Aorta (tissue), 5 donors: ENCODE measurements at places on chromosomes 6 and 20. TPM values are rescaled to one million over a fixed set of nuclear protein-coding genes. Genes with fewer than 3 reads are reported as not detected.

DNA sequence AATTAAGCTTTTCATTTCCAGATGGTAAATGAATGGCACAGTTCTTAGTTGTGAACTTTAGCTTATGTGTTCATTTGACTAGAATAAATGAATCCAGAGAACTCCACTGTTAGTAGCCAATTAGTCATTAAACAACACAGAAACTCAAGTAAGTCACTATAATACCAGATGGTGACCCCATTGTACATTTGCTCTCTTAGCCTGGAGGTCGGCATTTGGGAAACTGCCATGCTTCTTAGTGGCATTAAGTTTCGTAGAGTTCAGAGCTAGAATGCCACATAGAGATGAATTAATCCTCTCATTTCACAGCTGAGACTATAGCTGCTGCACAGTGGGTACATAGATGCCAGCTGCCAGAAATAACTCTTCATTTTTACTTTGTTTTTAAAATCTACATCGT, 10.8 kb upstream of the DTNBP1 start:
- H3K27ac ChIP-seq = no peak overlapping the region
- H3K4me1 ChIP-seq = no peaks in the 10 kb centered on the region
- H3K27me3 ChIP-seq = no peaks in the 10 kb centered on the region
- H3K4me3 ChIP-seq = no peak overlapping the region
- no peaks in the 10 kb centered on the region for H3K36me3 ChIP-seq
- DNase-seq = no peak

- H3K27ac ChIP-seq = no peak overlapping the region
- no peaks in the 10 kb centered on the region for H3K4me1 ChIP-seq
- no peaks in the 10 kb centered on the region for H3K36me3 ChIP-seq
- no peaks in the 10 kb centered on the region for H3K27me3 ChIP-seq
- H3K4me3 ChIP-seq = no peak overlapping the region
- DNase-seq = peak; percentile 82
These were observed 4.5 kb upstream of the SIRPA start for GRCh38 chr20:1890469-1891262.

DNA sequence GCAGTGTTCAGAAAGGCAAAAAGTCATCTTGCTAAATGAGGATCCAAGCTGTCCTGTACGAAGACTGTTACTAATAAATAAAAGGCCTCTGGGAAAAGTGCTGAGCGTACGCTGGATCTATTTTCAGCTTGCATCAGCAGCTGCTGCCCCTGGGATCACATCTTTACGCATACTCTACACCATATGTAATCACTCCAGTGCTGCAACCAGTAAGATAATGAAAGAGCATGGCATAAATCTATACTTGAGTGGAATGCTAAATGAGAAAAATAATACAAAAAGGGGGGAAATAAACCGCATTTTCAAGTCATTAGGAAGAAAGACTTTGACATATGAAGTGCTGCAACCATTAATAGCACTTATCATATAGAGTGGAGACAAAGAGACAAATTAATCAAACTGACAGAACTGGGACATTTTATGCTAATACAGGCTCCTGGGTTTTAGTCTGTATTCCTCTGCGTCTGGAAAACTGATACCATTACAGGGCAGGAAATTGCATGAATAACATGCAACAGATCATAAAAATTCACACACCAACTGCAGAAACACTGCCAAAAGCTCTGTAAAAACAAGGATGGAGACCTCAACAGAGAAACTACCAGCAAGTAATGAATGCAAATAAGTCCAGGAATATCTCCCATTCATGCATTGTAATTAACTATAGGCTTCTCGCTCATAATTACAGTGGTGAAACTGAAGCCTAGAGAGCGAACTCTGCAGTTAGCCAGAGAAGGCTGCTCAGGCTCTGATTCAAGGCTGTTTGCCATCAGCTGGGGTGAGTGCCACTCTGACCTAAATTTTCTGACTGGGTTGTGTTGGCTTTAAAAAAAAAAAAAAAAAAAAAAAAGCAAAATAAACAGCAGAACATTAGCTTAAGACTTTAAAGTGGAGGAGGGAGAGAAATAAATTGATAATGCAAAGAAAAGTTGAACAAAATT, 83.8 kb downstream of the GJA10 start:
- no peak overlapping the region for H3K4me3 ChIP-seq
- no peaks in the 10 kb centered on the region for H3K4me1 ChIP-seq
- H3K36me3 ChIP-seq = no peaks in the 10 kb centered on the region
- DNase-seq = no peak

The C20orf144 gene
- not detected for total RNA-seq

- no peak overlapping the region for H3K4me3 ChIP-seq
- no peak overlapping the region for H3K27ac ChIP-seq
- H3K36me3 ChIP-seq = no peaks in the 10 kb centered on the region
- no peaks in the 10 kb centered on the region for H3K27me3 ChIP-seq
- no peaks in the 10 kb centered on the region for H3K4me1 ChIP-seq
These were observed 2.5 kb upstream of the HSPA12B start for GRCh38 chr20:3729811-3730540.

DNA sequence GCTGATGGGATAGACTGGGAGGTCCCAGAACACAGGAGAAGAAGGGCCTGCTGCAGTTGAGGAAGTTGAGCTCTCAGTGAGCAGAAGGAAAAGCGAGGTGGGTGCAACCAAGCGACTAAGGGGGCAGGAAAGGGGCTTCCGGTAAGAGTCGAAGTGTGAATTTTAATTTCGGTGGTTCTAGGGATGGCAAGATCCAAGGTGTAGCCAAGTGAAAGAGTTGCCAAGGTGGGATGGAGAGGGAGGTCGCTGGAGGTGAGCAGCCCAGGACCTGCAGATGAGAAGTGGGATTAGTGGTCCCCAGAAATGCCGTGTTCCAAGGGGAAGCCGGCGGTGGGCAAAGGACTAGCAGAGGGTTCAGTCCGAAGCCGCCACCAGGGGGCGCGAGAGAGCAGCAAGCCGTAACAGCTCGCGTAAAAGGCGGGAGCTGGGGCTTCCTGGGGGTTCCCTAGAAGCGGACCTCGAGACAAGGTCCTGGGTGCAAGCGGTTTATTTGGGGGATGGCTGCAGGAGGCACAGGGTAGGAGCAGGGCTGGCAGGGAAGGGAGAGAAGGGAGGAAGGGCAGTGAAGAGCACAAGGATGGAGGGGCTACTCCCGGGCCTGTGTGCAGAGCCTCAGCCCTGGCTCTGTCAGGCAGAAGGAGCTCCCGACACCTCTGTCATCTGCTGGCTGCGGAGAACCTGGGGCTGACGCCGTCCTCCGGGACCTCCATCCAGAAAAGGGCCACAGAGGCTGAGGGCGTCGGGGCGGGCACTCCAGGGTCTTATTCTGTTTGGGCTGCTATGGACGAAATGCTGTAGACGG, 103.6 kb downstream of the PAX1 start:
- no peak overlapping the region for H3K27ac ChIP-seq
- no peak overlapping the region for H3K4me3 ChIP-seq
- no peaks in the 10 kb centered on the region for H3K36me3 ChIP-seq
- H3K27me3 ChIP-seq = no peaks in the 10 kb centered on the region
- no peaks in the 10 kb centered on the region for H3K4me1 ChIP-seq

The SOBP gene
- 18.6 TPM for total RNA-seq

The DCDC2 gene
- total RNA-seq = not detected

- no peak overlapping the region for H3K4me3 ChIP-seq
- H3K27ac ChIP-seq = peak overlapping the region; percentile 55
- no peaks in the 10 kb centered on the region for H3K27me3 ChIP-seq
- H3K4me1 ChIP-seq = no peaks in the 10 kb centered on the region
These were observed 117.5 kb upstream of the ID4 start for GRCh38 chr6:19719691-19720128.

DNA sequence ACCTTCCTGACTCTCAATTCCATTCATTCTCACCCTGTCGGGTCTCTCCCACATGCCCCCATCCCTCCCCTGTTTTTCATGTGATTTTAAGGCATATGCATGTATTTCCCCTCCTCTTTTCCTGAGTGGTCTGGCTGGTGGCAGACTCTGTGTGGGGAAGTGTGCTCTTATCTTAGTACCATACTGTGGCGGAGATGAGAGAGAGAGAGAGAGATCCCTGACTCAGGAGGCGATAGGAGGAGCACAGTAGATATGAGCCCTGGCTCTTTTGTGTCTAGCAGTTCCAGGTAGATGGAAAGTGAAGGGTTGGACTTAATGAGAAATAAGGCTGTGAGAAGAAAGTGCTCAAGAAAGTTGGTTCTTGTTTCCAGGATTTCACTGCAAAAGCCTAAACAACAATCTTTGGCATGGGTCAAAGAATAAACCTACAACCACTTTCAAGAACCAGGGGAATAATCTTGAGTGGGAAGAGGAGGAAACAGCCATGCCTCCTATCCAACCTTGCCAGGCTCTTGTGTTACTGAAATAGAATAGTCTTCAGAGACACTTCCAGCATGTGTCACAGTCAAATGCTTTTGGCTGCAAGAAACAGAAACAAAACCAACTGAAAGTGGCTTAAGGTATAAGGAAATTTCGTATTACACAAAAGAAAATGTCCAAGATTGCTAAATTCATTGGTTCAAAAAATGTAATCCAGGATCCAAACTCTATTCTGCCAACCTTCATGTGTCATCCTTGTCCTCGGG, 123.8 kb upstream of the MYLIP start:
- no peak for DNase-seq
- H3K4me1 ChIP-seq = no peaks in the 10 kb centered on the region
- no peak overlapping the region for H3K27ac ChIP-seq

DNA sequence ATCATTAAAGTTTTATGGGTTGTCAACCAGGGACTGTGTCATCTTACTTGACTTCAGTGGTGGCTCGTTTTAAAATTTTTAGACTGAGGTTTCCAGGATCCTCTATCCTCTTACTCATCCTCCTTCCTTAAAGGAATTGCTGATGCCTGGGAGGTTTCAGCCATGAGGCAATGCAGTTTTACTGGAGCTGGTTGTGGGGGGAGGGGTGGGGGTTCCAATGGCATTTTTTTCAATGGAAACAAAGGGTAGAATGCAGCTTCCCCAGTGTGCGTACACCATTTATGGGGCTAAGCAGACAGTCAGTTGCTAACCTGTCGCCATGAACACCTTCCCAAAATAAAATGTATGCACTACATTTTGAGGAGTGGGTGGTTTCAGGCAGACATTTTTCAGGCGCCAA, 88.0 kb downstream of the METTL24 start:
- no peaks in the 10 kb centered on the region for H3K4me1 ChIP-seq
- H3K36me3 ChIP-seq = no peaks in the 10 kb centered on the region
- no peaks in the 10 kb centered on the region for H3K27me3 ChIP-seq
- H3K27ac ChIP-seq = no peak overlapping the region
- DNase-seq = no peak

DNA sequence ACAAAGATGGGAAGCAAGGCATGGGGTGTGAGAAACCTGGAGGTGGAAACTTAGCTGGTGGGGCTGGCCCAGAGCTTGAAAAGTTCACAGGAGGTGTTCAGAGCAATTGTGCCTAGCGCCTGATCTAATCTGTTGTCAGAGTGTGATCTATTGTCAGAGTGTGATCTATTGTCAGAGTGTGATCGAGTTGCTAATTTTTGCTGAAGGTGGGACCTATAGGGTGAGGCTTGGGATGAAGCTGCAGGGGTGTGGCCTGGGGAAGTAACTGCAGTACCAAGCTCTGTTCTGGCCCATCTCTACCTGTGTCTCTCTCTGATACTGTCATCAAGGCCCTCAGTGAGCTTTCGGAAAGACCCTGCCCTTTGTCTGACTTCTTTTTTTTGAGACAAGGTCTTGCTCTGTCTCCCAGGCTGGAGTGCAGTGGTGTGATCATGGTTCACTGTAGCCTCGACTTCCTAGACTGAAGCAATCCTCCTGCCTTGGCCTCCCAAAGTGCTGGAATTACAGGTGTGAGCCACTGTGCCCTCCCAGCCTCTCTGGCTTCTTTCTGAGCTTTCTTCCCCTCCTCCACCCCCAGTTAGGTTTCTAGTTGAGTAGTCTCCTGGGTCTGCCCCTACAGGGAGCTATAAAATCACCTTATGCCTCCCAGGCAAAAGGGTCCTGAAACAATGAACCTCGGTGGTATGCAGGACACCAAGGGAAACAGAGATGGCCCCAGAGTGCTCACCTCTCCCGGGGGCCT, 150.8 kb upstream of the RNF24 start:
- no peak overlapping the region for H3K27ac ChIP-seq
- H3K36me3 ChIP-seq = no peaks in the 10 kb centered on the region
- no peak for DNase-seq
- no peaks in the 10 kb centered on the region for H3K27me3 ChIP-seq
- H3K4me3 ChIP-seq = no peak overlapping the region
- no peaks in the 10 kb centered on the region for H3K4me1 ChIP-seq

GRCh38 chr6:84501315-84501714, 263.1 kb downstream of the TBX18 start:
- no peaks in the 10 kb centered on the region for H3K4me1 ChIP-seq
- H3K4me3 ChIP-seq = no peak overlapping the region
- H3K36me3 ChIP-seq = no peaks in the 10 kb centered on the region
- H3K27ac ChIP-seq = no peak overlapping the region

The SLC22A16 gene
- total RNA-seq = 0.55 TPM

- no peak overlapping the region for H3K4me3 ChIP-seq
- no peaks in the 10 kb centered on the region for H3K36me3 ChIP-seq
- no peak overlapping the region for H3K27ac ChIP-seq
These were observed 2.0 kb upstream of the TAF4 start for GRCh38 chr20:62067547-62068260.

DNA sequence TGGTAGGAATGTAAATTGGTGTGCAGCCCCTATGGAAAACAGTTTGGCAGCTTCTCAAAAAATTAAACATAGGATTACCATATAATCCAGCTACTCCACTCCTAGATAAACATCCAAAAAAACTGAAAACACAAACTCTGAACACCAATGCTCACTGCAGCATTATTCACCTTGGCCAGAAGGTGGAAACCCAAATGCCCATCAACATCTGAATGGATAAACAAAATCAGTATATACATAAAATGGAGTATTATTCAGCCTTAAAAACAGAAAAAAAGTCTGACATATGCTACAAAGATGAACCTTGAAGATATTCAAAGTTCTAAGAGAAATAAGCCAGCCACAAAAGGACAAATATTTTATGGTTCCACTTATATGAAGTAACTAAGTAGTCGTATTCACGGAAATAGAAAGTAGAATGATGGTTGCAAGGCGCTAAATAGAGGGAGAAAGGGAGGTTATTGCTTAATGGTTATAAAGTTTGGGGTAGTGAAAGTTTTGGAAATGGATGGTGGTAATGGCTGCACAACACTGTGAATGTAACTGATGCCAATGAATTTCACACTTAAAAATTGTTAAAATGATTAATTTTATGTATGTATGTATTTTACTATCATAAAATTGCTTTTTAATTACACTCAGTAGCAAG, 4.0 kb downstream of the PHF10 start:
- DNase-seq = no peak
- no peak overlapping the region for H3K4me3 ChIP-seq
- no peaks in the 10 kb centered on the region for H3K4me1 ChIP-seq
- H3K27me3 ChIP-seq = no peaks in the 10 kb centered on the region
- H3K36me3 ChIP-seq = no peaks in the 10 kb centered on the region
- H3K27ac ChIP-seq = no peak overlapping the region

GRCh38 chr20:50837532-50838321, 42.9 kb downstream of the BCAS4 start:
- no peak overlapping the region for H3K4me3 ChIP-seq
- H3K4me1 ChIP-seq = peaks cover 3% of the 10 kb centered on the region
- no peaks in the 10 kb centered on the region for H3K36me3 ChIP-seq
- no peaks in the 10 kb centered on the region for H3K27me3 ChIP-seq

The FOXF2 gene
- 0.69 TPM for total RNA-seq

DNA sequence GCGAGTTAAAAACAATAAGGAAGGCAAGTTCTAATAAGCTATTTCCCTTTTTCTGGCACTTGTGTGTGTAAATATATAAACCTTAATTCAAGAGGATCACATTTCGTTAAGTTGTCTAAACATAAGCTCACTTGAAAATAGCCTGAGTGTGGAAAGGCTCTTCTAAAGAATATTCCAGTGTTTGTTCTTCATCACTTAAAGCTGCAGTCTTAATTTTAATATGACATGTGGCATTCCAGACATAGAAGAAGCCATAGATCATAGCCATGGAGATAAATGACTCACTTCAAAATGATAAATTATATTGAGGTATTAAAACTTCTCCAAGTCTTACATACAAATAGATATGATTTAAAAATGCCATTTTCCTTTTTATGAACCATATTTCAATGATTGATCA, 42.1 kb downstream of the IYD start:
- no peaks in the 10 kb centered on the region for H3K4me1 ChIP-seq
- no peaks in the 10 kb centered on the region for H3K27me3 ChIP-seq
- H3K27ac ChIP-seq = no peak overlapping the region
